Stomach (tissue), 19 donors: ENCODE measurements at places on chromosomes 5 and 9. TPM values are rescaled to one million over a fixed set of nuclear protein-coding genes. Genes with fewer than 3 reads are reported as not detected.
A peak's percentile ranks its signal among the peaks of the same experiment; 100 is the strongest.

GRCh38 chr9:111904891-111905291, 8.3 kb downstream of the UGCG start:
- no peak overlapping the region for H3K4me3 ChIP-seq
- peaks cover 100% of the 10 kb centered on the region for H3K4me1 ChIP-seq
- H3K27me3 ChIP-seq = no peaks in the 10 kb centered on the region
- no peaks in the 10 kb centered on the region for H3K36me3 ChIP-seq
- no peak for DNase-seq

The ZNF462 gene
- 4.9 TPM for total RNA-seq

GRCh38 chr5:158140120-158140731, 281.3 kb upstream of the CLINT1 start:
- no peaks in the 10 kb centered on the region for H3K4me1 ChIP-seq
- H3K36me3 ChIP-seq = no peaks in the 10 kb centered on the region
- peak; percentile 27 for DNase-seq
- no peak overlapping the region for H3K27ac ChIP-seq
- no peak overlapping the region for H3K4me3 ChIP-seq
- no peaks in the 10 kb centered on the region for H3K27me3 ChIP-seq

DNA sequence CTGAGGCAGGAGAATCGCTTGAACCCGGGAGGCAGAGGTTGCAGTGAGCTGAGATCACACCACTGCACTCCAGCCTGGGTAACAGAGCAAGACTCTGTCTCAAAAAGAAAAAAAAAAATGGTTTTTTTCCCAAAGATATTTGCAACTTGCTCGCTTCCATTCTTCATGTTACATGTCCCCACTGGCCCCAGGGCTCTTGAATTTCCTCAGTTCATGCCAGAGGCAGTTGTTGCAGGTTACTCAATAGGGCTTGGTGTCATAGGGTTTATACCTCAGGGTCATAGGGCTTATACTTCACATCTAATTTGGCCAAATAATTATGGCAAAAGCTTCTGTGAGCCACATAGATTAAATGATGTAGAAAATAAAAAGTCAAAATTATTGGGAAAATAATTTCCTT, 44.1 kb upstream of the KCNV2 start:
- peaks cover 5% of the 10 kb centered on the region for H3K4me1 ChIP-seq
- no peaks in the 10 kb centered on the region for H3K36me3 ChIP-seq
- H3K27ac ChIP-seq = no peak overlapping the region

The FCN1 gene
- 2.8 TPM for total RNA-seq

DNA sequence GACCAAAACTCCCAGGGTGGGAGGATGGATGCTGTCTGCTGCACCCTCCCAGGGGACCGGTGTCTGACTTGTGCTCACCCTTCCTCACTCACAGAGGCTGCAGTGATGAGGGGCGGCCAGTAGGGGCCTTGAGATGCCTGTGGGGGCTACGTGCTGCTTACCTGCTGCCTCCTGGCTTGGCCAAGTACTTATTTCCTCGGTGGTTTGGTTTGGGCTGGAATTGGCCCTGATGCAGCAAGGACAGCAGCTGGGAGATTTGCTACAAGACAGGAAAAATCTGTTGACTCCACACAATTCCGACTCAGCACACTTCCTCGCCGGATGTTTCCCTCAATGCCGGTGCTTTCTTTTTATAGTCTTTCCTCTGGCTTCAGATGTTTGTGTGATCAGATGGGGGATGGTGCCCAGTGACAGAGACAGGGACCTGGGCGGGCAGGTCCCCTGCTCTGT, 6.6 kb downstream of the PCDH12 start:
- H3K36me3 ChIP-seq = peaks cover 7% of the 10 kb centered on the region
- H3K4me3 ChIP-seq = no peak overlapping the region
- H3K27me3 ChIP-seq = no peaks in the 10 kb centered on the region
- H3K4me1 ChIP-seq = peaks cover 2% of the 10 kb centered on the region

- DNase-seq = peak; percentile 23
- H3K27me3 ChIP-seq = peaks cover 11% of the 10 kb centered on the region
- H3K4me1 ChIP-seq = peaks cover 19% of the 10 kb centered on the region
- H3K4me3 ChIP-seq = no peak overlapping the region
- peaks cover 15% of the 10 kb centered on the region for H3K36me3 ChIP-seq
- H3K27ac ChIP-seq = no peak overlapping the region
These were observed 18.3 kb upstream of the TERT start for GRCh38 chr5:1312993-1313833.

The PKN3 gene
- total RNA-seq = 23.2 TPM

The TRIM7 gene
- 0.45 TPM for total RNA-seq

- H3K27me3 ChIP-seq = no peaks in the 10 kb centered on the region
- no peak overlapping the region for H3K4me3 ChIP-seq
- no peak overlapping the region for H3K27ac ChIP-seq
- DNase-seq = no peak
- no peaks in the 10 kb centered on the region for H3K36me3 ChIP-seq
These were observed 471.6 kb downstream of the DNAH5 start for GRCh38 chr5:13472842-13473241.

GRCh38 chr5:112356178-112356956, 62.7 kb downstream of the EPB41L4A start:
- H3K27me3 ChIP-seq = no peaks in the 10 kb centered on the region
- no peaks in the 10 kb centered on the region for H3K4me1 ChIP-seq
- H3K27ac ChIP-seq = no peak overlapping the region
- no peaks in the 10 kb centered on the region for H3K36me3 ChIP-seq

GRCh38 chr5:35862126-35862525, 5.4 kb downstream of the IL7R start:
- H3K36me3 ChIP-seq = no peaks in the 10 kb centered on the region
- DNase-seq = no peak
- H3K4me3 ChIP-seq = peak overlapping the region; percentile 0
- no peaks in the 10 kb centered on the region for H3K27me3 ChIP-seq
- no peaks in the 10 kb centered on the region for H3K4me1 ChIP-seq
- no peak overlapping the region for H3K27ac ChIP-seq

DNA sequence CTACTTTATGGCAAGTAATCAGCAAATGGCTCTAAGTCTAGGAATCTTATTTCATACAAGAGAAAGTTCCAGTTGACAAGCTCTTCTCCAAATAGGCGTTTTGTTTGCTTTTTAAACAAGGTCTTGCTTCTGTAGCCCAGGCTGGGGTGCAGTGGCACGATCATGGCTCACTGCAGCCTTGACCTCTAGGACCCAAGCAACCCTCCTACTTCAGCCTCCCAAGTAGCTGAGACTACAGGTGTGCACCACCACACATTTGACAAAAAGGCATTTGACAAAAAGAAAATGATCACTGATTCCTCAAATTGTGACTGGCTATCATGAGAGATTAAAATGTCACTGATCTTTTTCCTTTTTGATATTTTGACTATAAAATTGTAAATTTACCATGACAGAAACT, 31.8 kb downstream of the NR6A1 start:
- H3K4me1 ChIP-seq = no peaks in the 10 kb centered on the region
- no peaks in the 10 kb centered on the region for H3K36me3 ChIP-seq
- H3K27ac ChIP-seq = no peak overlapping the region
- DNase-seq = no peak

- H3K27me3 ChIP-seq = no peaks in the 10 kb centered on the region
- no peaks in the 10 kb centered on the region for H3K36me3 ChIP-seq
- no peak for DNase-seq
- no peaks in the 10 kb centered on the region for H3K4me1 ChIP-seq
These were observed 303.0 kb upstream of the GRIA1 start for GRCh38 chr5:153187503-153187902.

GRCh38 chr5:60178101-60178500, 284.6 kb upstream of the PDE4D start:
- no peak for DNase-seq
- H3K27ac ChIP-seq = no peak overlapping the region
- H3K4me3 ChIP-seq = no peak overlapping the region
- no peaks in the 10 kb centered on the region for H3K36me3 ChIP-seq

- no peaks in the 10 kb centered on the region for H3K4me1 ChIP-seq
- DNase-seq = no peak
- no peaks in the 10 kb centered on the region for H3K36me3 ChIP-seq
- no peak overlapping the region for H3K27ac ChIP-seq
- H3K27me3 ChIP-seq = no peaks in the 10 kb centered on the region
These were observed 15.9 kb upstream of the CDKN2AIPNL start for GRCh38 chr5:134427540-134428041.

GRCh38 chr5:72871366-72872024, 55.0 kb downstream of the TNPO1 start:
- no peaks in the 10 kb centered on the region for H3K4me1 ChIP-seq
- DNase-seq = no peak
- H3K4me3 ChIP-seq = no peak overlapping the region
- peaks cover 8% of the 10 kb centered on the region for H3K36me3 ChIP-seq
- no peak overlapping the region for H3K27ac ChIP-seq

The LCN6 gene
- total RNA-seq = 7.0 TPM

The PPP2R2B gene
- total RNA-seq = under 0.01 TPM

The SEMA5A gene
- total RNA-seq = 26.4 TPM

The SLC34A1 gene
- not detected for total RNA-seq

- no peaks in the 10 kb centered on the region for H3K36me3 ChIP-seq
- DNase-seq = peak; percentile 85
- H3K4me3 ChIP-seq = no peak overlapping the region
- H3K27me3 ChIP-seq = no peaks in the 10 kb centered on the region
- peaks cover 45% of the 10 kb centered on the region for H3K4me1 ChIP-seq
These were observed 13.2 kb downstream of the GADD45G start for GRCh38 chr9:89617978-89618377.

DNA sequence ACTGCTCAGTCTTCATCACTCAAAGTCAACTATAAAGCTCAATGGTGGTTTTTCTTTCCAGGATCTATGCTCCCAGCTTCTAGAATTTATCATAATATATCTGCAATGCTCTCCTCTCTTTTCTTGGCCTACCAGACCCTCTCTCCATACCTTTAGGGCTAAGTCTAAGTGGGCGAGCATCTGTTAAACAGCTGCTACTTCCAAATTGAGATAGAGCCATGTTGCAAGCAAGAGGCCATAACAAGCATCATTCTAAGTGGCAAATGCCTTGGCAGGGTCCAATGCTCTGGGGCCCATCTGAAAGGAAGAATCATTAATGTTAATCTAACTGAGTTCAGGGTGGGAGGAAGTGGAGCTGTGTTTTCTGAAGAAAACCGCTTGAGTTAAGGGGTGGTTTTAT, 324.0 kb downstream of the TLR4 start:
- DNase-seq = no peak
- no peaks in the 10 kb centered on the region for H3K27me3 ChIP-seq
- no peak overlapping the region for H3K4me3 ChIP-seq
- no peaks in the 10 kb centered on the region for H3K4me1 ChIP-seq
- H3K27ac ChIP-seq = no peak overlapping the region
- no peaks in the 10 kb centered on the region for H3K36me3 ChIP-seq

- H3K27ac ChIP-seq = no peak overlapping the region
- peaks cover 4% of the 10 kb centered on the region for H3K4me1 ChIP-seq
- no peaks in the 10 kb centered on the region for H3K27me3 ChIP-seq
- H3K36me3 ChIP-seq = no peaks in the 10 kb centered on the region
These were observed 188.8 kb downstream of the KIAA0825 start for GRCh38 chr5:94429566-94429965.

The RPP25L gene
- 49.5 TPM for total RNA-seq
